OCI-M1 (cell line): ENCODE measurements at places on chromosomes 3 and 15.

DNA sequence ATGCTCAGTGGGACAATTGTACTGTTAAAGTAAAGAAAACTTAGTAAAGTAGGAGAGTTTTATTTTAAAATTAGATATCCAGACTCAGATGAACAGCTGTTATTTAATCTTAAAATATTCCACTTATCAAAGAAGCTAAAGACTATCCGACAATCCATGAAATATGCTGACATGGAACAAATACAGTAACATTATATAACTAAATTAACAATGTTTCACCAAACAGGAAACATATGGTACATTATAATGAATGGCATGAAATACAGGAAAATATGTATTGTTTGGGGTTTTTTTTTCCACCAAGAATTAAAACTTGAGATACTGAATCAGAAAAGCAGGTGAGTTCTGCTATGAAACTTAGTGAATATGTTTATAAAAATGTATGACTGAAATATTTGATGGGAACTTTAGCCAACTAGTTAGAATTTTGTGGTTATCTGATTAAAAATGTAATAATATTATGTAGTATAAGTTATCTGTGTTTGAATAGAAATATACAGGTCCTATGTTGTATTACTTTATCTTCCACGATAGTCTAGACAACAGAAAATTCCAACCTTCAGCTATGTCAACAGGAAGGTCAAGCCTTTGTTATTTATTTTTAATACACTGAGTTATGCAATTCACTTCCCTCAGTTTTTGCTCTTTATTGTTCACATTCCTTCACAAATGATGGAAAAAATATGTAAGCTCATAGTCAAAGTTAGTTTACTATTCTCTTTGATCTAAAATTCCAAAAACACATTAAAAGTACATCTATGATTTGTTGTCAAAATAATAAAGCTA is 72.7 kb downstream of the UACA start:
- DNase-seq: no peak

DNA sequence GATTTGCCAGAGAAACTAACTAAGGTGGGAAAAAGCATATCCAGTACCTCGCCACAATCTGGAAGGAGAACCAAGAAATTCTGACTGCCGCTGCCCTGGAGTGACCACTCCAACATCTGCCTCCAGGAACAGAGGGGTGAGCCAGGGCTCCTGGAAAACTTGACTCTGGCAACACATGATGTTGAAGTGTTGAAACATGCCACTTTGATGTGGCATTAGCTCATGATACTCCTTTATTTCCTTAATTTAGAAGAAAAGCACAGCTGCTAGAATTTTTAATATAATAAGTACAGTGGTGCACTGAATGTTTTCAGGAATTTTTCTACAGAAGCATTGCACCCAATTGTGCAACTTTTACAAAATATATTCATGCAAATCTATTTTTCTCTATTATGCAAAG is 109.9 kb upstream of the BCL6 start:
- DNase-seq: no peak

- DNase-seq: no peak
Observed at GRCh38 chr15:33112541-33113105, 81.9 kb downstream of the FMN1 start.

GRCh38 chr15:88635318-88635717 is 3.5 kb upstream of the ISG20 start:
- DNase-seq: no peak

GRCh38 chr3:158108445-158108985 is 1.4 kb upstream of the RSRC1 start:
- peak; percentile 39 for DNase-seq

- no peak for DNase-seq
Observed at GRCh38 chr3:62361261-62361660, 12.1 kb downstream of the FEZF2 start.

DNA sequence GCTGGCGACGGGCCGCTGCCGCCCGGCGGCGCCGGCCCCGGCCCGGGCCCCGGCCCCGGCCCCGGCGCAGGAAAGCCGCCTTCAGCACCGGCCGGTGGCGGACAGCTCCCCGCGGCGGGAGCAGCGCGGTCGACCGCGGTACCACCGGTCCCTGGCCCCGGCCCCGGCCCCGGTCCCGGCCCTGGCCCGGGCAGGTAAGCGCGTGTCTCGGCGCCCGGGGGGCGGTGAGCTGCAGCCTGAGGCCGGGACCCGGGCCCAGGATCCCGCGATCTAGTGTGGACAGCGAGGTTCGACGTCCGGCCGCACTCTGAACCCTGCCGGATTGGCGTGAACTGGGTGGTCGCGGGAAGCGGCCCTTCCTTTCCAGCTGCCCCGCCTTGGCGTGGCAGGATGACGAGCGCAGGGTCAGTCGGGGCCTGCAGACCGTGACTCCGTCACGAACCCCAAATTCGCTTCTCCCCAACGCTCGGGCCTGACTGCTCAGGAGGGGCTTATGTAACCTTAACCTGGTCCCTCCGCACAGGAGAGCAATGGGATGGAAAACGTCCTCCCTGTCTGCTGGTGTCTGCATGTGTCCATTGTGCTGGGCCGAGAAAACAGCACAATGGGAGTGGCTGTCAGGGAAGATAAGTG is 472 bp downstream of the BSN start:
- DNase-seq: peak; percentile 64

DNA sequence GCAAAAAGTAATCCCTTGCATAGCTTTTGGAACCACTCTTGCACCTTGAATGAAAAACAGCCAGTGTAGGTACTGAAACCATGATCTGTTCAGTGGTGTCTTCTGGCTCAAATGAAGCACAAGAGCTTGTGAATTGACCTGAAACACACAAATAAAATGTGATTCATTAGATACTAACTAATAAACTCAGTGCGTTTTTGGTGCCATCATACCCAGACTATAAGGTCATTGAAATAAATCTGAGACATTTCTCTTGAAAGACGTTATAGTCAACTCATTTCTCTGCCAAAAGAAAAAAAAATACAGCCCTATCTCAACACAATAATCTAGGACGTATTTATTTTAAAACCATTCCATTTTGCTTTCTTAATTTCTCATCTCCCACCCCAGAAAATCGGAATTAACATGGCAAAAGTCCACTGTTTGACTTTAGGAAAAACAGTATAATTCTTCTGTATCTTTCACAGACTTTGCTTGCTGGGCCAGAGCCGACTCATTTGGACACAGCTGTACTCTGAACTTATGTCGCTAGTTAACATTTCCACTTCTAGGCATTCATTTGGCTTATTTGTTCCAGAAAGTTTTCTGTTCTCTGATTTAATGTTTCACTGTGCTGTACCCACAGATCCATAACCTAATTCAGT is 284.9 kb upstream of the TBL1XR1 start:
- DNase-seq: no peak

DNA sequence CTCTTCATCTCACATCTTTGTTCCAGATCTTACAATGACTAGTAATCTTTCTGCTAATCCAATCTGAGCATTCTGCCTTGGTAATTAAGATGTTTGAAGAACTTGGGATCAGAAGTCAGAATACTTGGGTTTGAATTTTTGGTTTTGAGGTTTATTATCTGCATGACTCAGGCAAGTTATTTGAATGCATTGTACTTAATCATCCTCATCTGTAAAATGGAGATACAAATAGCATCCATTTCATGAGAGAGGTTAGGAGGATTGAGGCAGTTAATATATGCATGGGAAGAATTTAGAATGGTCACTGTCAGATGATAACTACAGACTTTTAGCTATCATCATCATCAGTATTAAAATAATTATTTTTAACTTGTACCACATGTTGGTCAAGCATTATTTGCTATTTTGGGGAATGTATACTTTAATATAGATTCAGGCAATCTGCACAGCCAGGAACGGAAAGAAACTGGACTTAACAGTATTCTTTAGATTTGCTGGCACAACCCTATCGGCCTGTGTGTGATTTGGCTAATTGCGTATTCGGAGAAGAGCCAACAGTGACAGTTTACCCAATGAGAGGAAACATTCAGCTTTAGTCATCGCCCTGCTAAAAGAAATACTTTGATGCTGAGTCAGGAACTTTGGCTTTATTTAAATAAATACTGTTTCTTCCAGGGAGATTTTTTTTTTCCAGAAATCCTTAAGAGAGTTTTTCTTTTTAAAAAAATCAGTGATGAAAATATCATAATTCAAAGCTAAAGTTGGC is 600.0 kb downstream of the ROBO1 start:
- no peak for DNase-seq

GRCh38 chr3:9736831-9737230 is 5.3 kb downstream of the BRPF1 start:
- no peak for DNase-seq

- DNase-seq: no peak
Observed at GRCh38 chr3:71214797-71215196, 368.7 kb downstream of the FOXP1 start.

GRCh38 chr3:117708601-117709000 is 999.0 kb downstream of the TUSC7 start:
- no peak for DNase-seq

GRCh38 chr3:151443583-151443982 is 17.3 kb downstream of the IGSF10 start:
- peak; percentile 2 for DNase-seq

DNA sequence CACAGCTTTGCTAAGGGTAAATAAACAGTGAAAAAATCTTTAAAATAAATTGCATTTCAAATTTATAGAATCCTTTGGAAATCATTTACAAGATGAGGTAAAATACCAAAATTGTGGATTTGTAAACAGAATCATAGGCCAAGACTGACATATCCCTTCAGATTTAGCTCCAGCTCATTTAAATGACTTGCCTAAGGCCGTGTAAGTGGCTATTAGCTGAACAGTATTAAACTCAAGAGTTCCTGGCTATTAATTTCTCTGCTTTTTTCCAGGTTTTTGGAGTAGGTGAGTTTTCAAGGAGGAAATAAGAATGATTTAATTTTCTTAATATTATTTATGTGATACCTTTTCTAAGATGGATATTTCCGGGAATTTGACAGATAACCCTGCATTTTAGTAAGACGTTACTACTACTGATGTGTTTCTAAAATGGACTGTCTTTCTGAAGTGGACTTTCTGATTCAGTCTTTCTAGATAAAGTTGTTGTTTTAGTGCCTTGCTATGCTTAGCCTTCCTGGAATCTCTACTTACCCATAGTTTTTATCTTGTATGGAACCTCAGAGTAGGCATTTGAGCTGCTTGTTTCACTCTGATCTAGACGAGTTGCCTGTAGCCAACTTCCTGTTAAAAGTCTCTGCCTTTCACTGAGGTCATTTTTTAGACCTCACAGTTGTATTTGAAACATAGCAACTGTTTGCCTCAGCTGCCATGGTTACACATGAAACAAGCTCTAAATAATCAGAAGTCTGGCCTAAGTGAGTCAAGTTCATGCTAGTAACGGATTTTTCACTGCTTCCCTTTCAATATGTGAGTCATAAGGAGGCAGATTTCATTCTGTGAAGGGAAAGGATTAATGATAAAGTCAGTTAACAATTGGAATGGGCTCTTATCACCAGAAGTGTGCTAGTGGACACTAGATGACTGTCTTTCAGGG is 127.0 kb downstream of the KLHL25 start:
- DNase-seq: peak; percentile 85

DNA sequence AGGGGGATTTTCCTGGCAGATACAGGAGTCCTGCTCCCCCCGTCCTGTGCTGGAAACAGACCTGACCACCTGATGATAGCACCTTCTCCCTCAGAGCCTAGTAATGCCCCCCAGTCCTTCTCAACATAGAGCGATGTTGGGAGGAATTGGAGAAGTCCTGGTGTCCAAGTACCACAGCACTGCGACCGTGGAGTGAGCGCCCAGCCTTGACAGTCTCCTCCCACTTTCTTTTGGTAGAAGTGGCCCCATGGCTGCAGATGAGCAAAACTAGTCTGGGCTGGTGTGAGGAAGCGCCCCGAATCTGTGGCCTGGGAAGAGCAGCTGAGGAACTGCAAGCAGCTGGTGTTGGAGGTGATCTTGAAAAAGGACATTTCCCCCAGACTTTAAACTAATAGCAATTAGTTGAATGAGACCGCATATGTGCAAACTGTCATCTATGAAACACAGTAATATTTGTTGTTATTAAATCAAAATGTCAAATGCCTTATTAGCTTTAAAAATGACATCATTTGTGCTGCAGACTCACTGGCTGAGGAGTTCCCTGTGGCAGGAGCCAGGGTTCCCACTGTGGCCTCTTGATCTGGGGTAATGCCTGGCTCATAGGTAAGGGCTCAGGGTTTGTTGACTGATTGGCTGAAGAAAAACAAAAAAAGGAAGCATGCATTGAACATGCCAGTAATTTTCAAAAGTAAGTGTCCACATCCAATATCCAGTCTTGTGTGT is 121.8 kb downstream of the CACNA2D3 start:
- no peak for DNase-seq

GRCh38 chr3:57974796-57975388 is 33.3 kb upstream of the FLNB start:
- DNase-seq: peak; percentile 21

- DNase-seq: peak; percentile 73
Observed at GRCh38 chr15:96421178-96421601, 90.7 kb downstream of the NR2F2 start.

DNA sequence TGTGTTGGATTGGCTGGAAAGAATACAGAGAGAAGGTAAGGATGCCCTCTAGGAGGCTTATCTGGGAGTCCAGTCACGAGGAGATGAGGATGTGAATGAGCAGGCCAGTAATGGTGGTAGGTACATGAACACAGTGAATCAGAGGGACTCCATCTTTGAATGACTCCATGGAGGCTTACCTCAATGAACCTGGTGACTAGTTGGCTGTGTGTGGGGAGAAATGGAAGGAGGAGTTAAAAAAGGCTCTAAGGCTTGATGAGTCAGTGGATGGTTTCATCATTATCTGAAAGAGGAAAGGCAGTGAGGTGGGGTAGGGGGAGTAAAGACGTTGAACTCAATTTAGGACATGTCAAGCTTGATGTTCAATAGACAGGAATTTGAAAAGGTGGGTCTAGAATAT is 61.1 kb downstream of the KCNAB1 start:
- DNase-seq: no peak

DNA sequence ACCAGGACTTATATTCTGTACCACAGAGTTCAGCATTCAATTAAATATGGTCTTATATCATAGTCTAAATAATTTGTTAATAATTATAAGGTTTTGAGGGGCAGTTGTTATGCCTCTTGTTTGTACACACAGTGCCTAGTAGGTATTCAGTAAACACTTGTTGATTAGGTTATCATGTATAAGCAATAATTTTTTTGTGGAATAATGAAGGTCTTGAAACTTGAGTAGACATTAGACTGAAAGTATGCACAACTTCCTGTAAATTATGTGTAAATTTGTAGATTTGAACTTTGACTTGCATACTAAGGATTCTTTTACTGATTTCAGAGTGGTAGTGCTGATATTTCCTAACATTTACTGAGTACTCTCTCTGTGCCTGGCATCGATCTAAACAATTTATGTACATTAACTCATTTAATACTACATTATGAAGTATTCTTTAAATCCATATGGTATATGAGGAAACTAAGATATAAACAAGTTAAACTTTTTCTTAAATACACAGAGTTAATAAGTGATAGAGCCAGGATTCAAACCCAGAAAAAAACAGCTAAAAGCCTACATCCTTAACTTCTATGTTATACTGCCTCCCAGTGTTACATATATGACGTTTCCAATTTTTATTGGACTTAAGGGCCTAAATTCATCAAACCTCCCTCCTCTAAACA is 65.1 kb downstream of the GLCE start:
- peak; percentile 67 for DNase-seq

DNA sequence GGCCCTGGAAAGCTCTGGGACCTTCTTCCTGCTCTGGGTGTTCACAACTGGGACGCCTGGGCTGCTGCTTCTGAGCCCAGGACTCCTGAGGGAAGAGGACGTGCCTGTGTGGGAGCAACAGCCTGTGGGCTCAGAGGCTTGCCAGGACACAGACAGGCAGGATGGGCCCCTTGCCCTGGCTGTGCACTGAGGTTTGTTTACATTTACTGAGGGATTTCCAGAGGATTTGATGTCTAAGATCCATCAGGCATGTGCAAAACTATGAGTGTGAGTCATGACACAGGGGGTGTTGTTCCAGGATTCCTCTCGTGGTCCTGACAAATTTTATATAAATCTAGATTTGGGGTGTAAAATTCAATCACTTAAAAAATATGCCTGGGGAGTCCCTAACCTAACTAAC is 10.6 kb downstream of the CCR9 start:
- DNase-seq: no peak
